Fibroblast of mammary gland (primary cell): ENCODE measurements at places on chromosomes 2 and 18.

DNA sequence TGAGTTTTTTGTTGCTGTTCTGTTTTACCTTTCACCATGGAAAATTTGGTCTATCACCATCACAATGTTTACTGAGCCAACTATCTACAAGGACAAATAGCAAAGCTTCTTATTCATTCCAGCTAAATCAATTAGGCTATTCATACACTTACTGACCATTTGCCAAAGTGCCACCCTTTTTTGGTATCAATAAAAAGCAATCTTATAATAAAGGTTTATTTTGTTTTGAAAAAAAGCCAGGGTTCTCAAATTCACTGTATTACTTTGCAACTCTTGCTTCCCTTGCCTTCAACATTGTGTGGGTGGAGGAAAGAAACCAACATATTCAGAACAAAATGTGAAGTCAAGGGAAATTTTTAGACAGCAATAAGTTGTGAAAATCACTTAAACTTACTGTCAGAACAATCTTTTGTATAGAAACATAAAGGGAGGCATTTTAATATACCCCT is 15.3 kb downstream of the PELI1 start:
- DNase-seq, result no peak

GRCh38 chr2:57408587-57408986 is 638.0 kb upstream of the VRK2 start:
- no peak for DNase-seq

- DNase-seq, result no peak
Observed at GRCh38 chr18:74278058-74278457, 13.7 kb downstream of the CYB5A start.

GRCh38 chr2:240932001-240932723 is 26.0 kb downstream of the CROCC2 start:
- no peak for DNase-seq

- DNase-seq, result peak; percentile 31
Observed at GRCh38 chr2:165825041-165825440, 31.0 kb upstream of the GALNT3 start.

- DNase-seq, result no peak
Observed at GRCh38 chr2:176734868-176735267, 465.6 kb downstream of the MTX2 start.

GRCh38 chr18:24685254-24685959 is 225.0 kb downstream of the HRH4 start:
- DNase-seq, result no peak

GRCh38 chr2:153214337-153214736 is 264.2 kb downstream of the RPRM start:
- DNase-seq, result no peak
